Kidney tubule cell (primary cell): ENCODE measurements at places on chromosomes 1 and 21.

- peak; percentile 36 for DNase-seq
These were observed 98.8 kb downstream of the SDCCAG8 start for GRCh38 chr1:243354511-243355153.

GRCh38 chr1:71638081-71638766, 557.4 kb upstream of the ZRANB2 start:
- DNase-seq: peak; percentile 70

DNA sequence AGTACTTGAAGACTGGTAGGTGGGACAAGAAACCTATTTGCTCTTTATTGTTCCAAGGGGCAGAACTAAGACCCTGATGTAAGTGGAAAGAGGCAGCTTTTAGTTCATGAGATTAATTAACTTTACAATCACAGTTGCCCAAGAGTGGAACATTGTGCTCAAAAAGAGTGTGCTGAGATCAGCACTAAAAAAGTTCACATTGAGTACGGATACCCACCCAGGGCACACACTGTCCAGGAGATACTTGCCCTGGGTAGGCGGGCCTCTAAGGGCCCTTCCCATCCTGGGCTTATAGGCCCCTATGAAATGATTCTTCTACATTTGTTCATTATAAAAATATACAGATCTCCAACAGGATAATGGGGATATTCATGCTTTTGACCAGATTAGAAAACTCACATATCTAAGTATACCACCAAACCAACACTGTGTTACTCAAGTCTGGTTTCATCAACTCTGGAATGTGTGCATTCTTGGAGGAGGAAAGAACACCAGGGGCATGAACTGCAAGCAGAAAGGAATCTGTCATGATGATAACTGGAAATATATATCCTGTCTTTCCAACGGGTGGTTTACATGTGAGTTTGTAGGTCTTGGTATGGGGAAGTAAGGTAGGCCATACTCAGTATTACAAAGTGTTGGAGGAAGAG, 626.2 kb downstream of the SMYD3 start:
- peak; percentile 78 for DNase-seq

DNA sequence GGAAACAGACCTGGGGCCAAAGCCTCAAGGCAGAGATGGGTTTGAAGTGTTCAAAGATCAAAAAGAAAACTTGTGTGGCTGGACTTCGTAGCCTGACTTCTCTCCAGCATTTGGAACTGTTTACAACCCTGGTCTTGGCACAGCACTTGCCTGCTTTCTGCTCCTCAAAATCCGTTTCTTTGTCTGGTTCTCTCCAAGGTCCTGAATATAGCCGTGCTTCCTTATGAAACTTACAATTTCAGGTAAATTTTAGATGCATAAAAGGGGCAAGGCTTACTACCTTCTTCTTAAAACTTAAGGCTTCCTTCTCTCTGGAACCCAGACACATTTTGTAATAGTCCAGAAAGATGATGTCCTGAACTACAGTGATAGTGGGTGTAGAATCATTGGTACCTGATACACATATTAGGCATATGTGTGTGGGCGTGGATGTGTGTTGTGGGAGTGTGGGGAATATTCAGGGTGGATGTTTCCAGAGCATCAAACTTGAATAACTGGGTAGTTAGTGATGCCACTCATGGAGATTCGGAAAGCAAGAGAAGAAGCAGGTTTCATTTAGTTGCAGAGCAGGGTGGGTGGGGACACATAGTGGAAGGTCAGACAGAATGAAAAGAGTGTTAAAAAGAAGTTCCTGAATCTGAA, 26.4 kb upstream of the FAM78B start:
- no peak for DNase-seq

- DNase-seq: peak; percentile 65
These were observed 9.8 kb upstream of the IRF2BP2 start for GRCh38 chr1:234619794-234620247.

DNA sequence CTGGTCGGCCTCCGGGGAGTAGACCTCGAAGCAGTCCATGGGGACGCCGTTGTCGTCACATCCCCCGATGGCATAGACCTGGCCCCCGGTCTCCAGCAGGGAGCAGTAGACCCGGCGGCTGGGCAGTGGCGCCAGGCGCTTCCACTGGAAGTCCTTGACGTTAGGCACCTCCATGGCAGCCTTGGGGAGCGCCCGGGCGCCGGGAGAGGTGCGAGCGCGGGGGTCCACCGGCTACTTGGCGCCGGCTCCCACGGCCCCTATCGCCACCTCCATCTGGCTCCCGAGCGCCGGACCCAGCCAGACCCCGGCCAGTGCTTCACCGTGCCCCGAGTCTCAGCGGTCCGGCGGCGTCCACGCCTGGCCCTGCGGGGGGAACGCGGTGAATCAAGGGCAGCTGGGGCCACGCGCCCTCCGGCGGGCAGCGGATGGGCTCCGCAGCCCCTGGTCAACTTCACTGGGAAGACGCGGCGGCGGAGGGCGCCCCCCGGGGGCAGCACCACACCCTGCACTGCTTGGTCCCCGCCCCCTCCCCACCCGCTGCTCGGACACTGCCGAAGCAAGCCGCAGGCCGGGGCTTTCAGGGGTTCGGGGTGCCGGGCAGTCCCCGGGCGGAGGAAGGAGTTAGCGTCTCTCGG, 13.2 kb downstream of the KLHDC8A start:
- peak; percentile 19 for DNase-seq

- no peak for DNase-seq
These were observed 8.6 kb downstream of the PODN start for GRCh38 chr1:53070621-53071020.

DNA sequence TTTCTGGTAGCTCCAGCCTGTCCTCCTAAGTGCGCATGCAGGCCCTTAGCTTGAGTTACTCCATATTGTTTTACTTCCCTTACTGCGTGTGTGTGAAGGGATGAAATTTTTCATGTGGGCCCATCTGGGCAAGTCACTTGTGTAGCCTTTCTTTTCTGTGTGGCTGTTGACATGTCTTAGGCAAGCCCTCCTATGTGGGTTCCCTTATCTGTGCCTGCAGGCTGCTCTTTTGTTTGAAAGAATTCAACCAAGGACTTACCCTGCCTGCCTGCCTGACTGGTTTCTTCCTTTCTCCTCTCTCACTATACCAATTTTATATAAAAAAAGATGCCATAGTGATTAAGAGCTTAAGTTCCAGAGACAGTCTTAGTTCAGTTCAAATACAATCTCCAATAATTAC, 249.3 kb downstream of the ATG4C start:
- DNase-seq: no peak

- DNase-seq: no peak
These were observed 1414.3 kb upstream of the B3GALT2 start for GRCh38 chr1:194600716-194601115.
